Lower leg skin (tissue), 4 donors: ENCODE measurements at places on chromosomes 6 and 20. TPM values are rescaled to one million over a fixed set of nuclear protein-coding genes. Genes with fewer than 3 reads are reported as not detected.

Gene CUL7
- total RNA-seq = 13.2 TPM

Gene RAET1G
- total RNA-seq = 5.5 TPM

Gene PLEKHG1
- total RNA-seq = 29.7 TPM

- no peak for DNase-seq
Measured at GRCh38 chr6:168115748-168116437, 36.9 kb upstream of the FRMD1 start.

- no peak for DNase-seq
Measured at GRCh38 chr6:139334806-139335446, 39.5 kb downstream of the CITED2 start.

- DNase-seq = no peak
Measured at GRCh38 chr20:6533761-6534479, 233.6 kb upstream of the BMP2 start.

- no peak for DNase-seq
Measured at GRCh38 chr6:119040229-119040628, 38.2 kb downstream of the FAM184A start.

DNA sequence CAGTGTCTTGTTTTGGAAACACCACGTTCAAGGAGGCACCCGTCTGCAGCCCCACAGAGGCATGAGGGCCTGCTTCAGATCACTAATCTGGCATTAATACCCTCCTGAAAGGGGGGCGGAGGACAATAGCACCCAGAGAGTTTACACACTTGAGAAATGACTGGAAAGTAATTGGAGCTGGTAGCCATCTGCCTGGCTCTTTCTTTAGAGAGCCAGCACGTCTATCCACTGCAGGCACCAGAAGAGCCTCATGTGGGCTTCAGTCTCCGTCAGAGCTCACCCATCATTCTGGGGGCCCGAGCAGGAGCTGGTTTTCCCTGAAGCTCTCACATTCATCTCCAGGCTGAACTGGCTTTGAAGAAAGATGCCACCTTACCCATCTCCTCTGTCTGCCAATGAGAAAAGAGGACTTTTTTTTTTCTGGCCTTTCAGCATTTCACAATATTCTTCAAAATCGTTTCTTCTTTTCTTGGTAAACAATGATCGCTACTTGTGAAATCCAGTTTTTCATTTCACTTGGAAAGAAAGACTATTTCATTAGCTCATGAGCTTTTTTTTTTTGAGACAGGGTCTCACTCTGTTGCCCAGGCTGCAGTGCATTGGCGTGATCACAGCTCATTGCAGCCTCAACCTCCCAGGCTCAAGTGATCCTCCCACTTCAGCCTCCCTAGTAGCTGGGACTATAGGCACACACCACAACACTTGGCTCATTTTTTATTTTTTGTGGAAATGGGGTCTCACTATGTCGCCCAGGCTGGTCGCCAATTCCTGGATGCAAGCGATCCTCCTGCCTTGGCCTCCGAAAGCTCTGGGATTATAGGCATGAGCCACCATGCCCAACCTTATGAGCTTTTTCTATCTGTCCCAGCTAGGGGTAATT is 124.7 kb upstream of the ZNF217 start:
- DNase-seq = no peak

GRCh38 chr6:11734861-11735613 is 43.6 kb downstream of the ADTRP start:
- DNase-seq = no peak
